Mesothelial cell of epicardium (in vitro differentiated cells): ENCODE measurements at places on chromosomes 1 and 21. TPM values are rescaled to one million over a fixed set of nuclear protein-coding genes. Genes with fewer than 3 reads are reported as not detected.

The ZNF593OS gene
- total RNA-seq, result not detected in 3 replicates

DNA sequence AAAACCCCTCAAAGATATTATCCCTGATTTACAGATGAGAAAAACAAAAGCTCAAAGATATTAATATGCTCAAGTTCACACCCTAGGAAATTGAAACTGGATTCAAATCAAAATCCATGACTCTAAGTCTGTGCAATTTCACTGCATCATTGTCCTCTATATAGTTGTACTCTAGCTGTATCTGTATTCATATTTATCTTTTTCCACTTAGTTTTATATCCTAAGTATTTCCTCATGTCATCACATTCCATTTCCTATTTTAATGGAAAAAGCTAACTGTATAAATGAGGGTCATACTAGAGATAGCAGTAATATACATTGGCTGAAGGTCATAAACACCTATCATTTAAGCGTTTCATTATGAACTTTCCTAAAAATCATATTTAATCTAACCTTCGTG, 42.2 kb upstream of the RALGPS2 start:
- no peak overlapping the region for H3K4me3 ChIP-seq
- H3K27me3 ChIP-seq, result no peaks in the 10 kb centered on the region
- H3K36me3 ChIP-seq, result no peaks in the 10 kb centered on the region
- peaks cover 4% of the 10 kb centered on the region for H3K4me1 ChIP-seq
- H3K27ac ChIP-seq, result no peak overlapping the region

The NID1 gene
- total RNA-seq, result 42.4 to 45.5 TPM (median 45.0 TPM) in 3 replicates

The INPP5B gene
- total RNA-seq, result 20.7 to 21.5 TPM (median 20.9 TPM) in 3 replicates

The MRPL39 gene
- 21.4 to 26.4 TPM (median 23.8 TPM) in 3 replicates for total RNA-seq

- H3K27me3 ChIP-seq, result peaks cover 66% of the 10 kb centered on the region
- DNase-seq, result no peak
- no peak overlapping the region for H3K27ac ChIP-seq
- no peak overlapping the region for H3K4me3 ChIP-seq
- H3K36me3 ChIP-seq, result no peaks in the 10 kb centered on the region
- no peaks in the 10 kb centered on the region for H3K4me1 ChIP-seq
Observed at GRCh38 chr1:7207875-7208646, 422.8 kb downstream of the CAMTA1 start.

The ALPL gene
- 0.59 to 1.2 TPM (median 0.89 TPM) in 3 replicates for total RNA-seq

GRCh38 chr1:7101187-7101586, 315.9 kb downstream of the CAMTA1 start:
- H3K36me3 ChIP-seq, result no peaks in the 10 kb centered on the region
- DNase-seq, result no peak
- no peak overlapping the region for H3K27ac ChIP-seq
- H3K4me3 ChIP-seq, result no peak overlapping the region

- no peaks in the 10 kb centered on the region for H3K27me3 ChIP-seq
- peaks cover 22% of the 10 kb centered on the region for H3K4me1 ChIP-seq
- H3K36me3 ChIP-seq, result peaks cover 38% of the 10 kb centered on the region
- peak overlapping the region; percentile 76 for H3K27ac ChIP-seq
Observed at GRCh38 chr1:88730995-88731394, 46.9 kb downstream of the PKN2 start.

GRCh38 chr1:169568497-169568896, 17.8 kb downstream of the F5 start:
- H3K4me1 ChIP-seq, result peaks cover 49% of the 10 kb centered on the region
- H3K4me3 ChIP-seq, result no peak overlapping the region
- peaks cover 13% of the 10 kb centered on the region for H3K36me3 ChIP-seq
- no peak overlapping the region for H3K27ac ChIP-seq

The AP4B1 gene
- 26.8 to 31.6 TPM (median 31.6 TPM) in 3 replicates for total RNA-seq

DNA sequence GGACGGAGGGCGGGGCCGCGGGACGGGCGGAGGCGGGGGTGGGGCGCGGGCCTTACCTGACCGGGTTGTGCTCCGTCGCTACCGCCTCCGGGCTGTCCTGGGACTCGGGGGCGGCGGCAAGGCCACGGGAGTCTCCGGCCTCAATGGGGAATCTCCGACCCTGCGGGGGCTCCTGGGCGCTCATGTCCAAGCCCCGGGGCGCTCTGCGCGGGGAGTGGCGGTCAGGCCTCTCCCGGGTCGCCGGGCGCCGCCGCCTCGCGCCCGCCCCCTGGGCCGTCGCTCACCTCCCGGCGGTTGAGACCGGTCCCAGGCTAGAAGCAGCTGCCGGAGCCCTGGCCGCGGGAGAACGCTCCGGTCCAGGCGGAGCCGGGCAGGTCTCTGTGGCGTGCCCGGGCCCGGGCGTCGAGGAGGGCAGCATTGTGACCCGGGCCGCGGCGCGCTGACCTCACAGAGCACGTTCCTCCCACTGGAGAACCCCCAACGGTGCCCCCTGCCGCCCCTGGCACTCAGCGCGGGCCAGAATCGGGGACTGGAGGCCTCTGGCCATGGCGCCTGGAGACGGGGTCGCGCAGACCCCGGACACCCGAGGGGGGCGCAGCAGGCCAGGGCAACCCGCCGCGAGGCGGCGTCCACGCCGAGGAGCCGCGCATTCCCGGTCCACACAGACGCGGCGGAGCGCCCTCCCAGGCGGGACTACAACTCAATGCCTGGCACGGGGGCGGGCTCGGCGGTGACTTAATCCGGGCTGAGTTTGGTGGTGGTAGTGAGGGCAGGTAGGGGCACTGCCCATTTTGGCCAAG, 411 bp downstream of the FAM229A start:
- no peaks in the 10 kb centered on the region for H3K27me3 ChIP-seq
- no peak overlapping the region for H3K27ac ChIP-seq
- H3K4me1 ChIP-seq, result peaks cover 14% of the 10 kb centered on the region
- peak; percentile 65 for DNase-seq
- H3K36me3 ChIP-seq, result peaks cover 4% of the 10 kb centered on the region

GRCh38 chr1:12035312-12035711, 16.0 kb downstream of the MIIP start:
- DNase-seq, result no peak
- no peaks in the 10 kb centered on the region for H3K27me3 ChIP-seq
- peaks cover 2% of the 10 kb centered on the region for H3K36me3 ChIP-seq
- peaks cover 15% of the 10 kb centered on the region for H3K4me1 ChIP-seq

- H3K27me3 ChIP-seq, result no peaks in the 10 kb centered on the region
- H3K4me3 ChIP-seq, result no peak overlapping the region
- peaks cover 4% of the 10 kb centered on the region for H3K4me1 ChIP-seq
- no peaks in the 10 kb centered on the region for H3K36me3 ChIP-seq
- DNase-seq, result no peak
Observed at GRCh38 chr1:232182236-232182635, 447.7 kb downstream of the SIPA1L2 start.

DNA sequence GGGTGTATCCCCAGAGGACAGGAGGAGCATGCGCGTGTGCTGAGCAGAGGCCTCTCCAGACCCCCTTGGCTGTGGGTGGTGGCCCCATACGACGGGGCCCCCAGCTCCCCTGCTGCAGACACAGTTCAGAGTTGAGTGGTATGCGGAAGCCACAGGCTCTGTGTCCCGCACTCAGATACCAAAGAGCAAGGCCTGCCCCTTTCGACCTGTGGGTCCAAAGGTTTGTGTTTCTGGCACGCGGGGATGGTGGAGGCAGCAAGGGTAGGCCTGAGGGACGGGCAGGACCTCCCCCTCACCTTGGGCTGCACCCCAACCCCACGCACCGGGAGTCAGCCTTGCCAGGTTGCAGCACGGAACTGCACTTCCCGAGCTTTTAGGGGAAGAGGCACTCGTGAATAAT, at the start of gene KCNAB2:
Gene KCNAB2, plus strand, starts transcription at position 328 of the 400 bp plus-strand sequence. CDS start 5,649 bp downstream, outside the sequence.
- no peak within 1 kb of the TSS for H3K4me3 ChIP-seq
- H3K4me1 ChIP-seq, result no peaks in the 10 kb centered on the region
- no peaks in the 10 kb centered on the region for H3K36me3 ChIP-seq
- no peak for DNase-seq
- H3K27ac ChIP-seq, result no peak within 1 kb of the TSS

The SYT11 gene
- 0.20 to 0.51 TPM (median 0.45 TPM) in 3 replicates for total RNA-seq

DNA sequence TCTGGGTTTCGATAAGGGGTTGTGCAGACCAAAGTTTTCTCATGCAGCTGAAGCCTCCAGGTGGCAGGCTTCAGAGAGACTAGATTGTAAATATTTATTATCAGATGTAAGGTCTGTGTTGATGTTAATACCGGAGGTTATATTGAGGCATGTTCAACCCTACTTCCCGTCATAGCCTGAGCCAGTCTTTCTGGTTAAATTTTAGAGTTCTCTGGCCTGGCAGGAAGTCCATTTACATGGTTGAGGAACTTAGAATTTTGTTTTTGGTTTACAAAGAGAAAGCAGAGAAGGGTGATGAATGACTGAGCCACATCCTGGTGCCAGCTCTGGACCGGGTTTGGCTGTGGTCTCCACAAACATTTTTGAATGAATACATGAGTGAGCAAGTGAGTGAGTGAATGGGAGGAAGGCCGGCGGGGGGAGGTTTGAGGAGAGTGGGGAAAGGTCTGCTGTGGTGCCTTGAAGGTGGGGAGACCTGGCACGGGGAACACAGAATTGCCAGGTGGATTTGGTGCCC, 218.5 kb downstream of the DISC1 start:
- peaks cover 13% of the 10 kb centered on the region for H3K4me1 ChIP-seq
- no peak overlapping the region for H3K27ac ChIP-seq
- H3K27me3 ChIP-seq, result peaks cover 3% of the 10 kb centered on the region
- H3K4me3 ChIP-seq, result no peak overlapping the region

DNA sequence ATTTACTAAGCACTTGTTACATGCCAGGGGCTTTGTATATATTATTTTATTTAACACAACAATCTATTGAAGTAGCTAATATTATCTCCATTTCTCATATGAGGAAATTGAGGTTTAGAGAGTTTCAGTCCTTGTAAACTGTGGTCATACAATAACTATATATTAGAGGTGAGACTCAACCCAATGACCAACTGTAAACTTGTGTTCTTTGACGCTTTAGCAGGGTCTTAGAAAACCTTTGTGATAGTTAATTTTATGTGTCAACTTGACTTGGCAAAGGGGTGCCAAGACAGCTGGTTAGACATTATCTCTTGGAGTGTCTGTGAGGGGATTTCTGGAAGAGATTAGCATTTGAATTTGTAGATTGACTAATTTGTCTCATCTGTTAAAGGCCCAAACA, 252.4 kb upstream of the B3GALT2 start:
- H3K4me3 ChIP-seq, result no peak overlapping the region
- no peak overlapping the region for H3K27ac ChIP-seq
- H3K27me3 ChIP-seq, result no peaks in the 10 kb centered on the region
- peaks cover 4% of the 10 kb centered on the region for H3K36me3 ChIP-seq
- DNase-seq, result no peak
- H3K4me1 ChIP-seq, result no peaks in the 10 kb centered on the region

DNA sequence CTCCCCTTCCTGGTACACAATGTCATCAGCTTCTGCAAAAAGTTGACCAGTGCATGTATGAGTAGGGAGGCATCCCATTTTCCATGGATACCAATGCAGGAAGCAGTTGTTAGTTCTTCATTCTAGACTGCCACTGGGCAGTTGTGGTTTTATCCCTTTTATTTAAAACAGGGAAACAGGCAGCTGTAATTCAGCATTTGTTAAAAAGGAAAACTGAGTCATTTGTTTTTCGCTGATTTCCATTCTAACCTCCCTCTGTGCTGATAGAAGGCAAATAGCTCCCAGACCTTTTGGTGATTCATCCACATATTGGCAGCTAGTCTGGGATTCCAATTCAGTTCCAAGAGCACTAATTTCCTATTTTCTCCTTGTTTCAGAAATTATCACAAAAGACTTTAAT, 21.1 kb upstream of the ABCA4 start:
- H3K36me3 ChIP-seq, result no peaks in the 10 kb centered on the region
- peaks cover 38% of the 10 kb centered on the region for H3K4me1 ChIP-seq
- DNase-seq, result no peak

The TMEM240 gene
- 16.7 to 18.3 TPM (median 17.3 TPM) in 3 replicates for total RNA-seq

- no peaks in the 10 kb centered on the region for H3K27me3 ChIP-seq
- no peak overlapping the region for H3K27ac ChIP-seq
- H3K4me3 ChIP-seq, result no peak overlapping the region
- no peak for DNase-seq
Observed at GRCh38 chr1:162732566-162733335, 57.8 kb upstream of the HSD17B7 start.

The HIVEP3 gene
- total RNA-seq, result 8.5 to 9.0 TPM (median 8.9 TPM) in 3 replicates

DNA sequence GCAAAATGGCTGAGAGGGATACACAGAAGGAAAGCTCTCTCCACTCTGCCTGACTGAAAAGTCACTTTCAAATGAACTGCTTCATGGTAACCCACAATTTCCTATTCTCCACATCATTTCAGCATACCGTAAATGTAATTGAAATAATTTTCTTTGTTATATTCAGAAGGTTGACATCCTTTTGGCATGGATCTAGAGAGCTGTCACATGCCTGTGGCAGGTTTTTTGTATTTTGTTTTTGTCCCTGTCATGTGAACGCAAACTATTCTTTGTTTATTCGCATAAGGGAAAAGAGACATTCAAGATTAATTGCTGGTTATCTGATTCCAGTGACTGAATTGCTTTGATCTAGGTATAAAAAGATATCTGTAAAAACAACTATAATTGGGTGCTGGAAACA, 1808.1 kb downstream of the NCAM2 start:
- H3K36me3 ChIP-seq, result no peaks in the 10 kb centered on the region
- no peak overlapping the region for H3K27ac ChIP-seq
- no peak for DNase-seq
- H3K27me3 ChIP-seq, result peaks cover 2% of the 10 kb centered on the region
- H3K4me3 ChIP-seq, result no peak overlapping the region

The GPR25 gene
- 0.25 TPM in 1 of 3 replicates, not detected in the others for total RNA-seq

DNA sequence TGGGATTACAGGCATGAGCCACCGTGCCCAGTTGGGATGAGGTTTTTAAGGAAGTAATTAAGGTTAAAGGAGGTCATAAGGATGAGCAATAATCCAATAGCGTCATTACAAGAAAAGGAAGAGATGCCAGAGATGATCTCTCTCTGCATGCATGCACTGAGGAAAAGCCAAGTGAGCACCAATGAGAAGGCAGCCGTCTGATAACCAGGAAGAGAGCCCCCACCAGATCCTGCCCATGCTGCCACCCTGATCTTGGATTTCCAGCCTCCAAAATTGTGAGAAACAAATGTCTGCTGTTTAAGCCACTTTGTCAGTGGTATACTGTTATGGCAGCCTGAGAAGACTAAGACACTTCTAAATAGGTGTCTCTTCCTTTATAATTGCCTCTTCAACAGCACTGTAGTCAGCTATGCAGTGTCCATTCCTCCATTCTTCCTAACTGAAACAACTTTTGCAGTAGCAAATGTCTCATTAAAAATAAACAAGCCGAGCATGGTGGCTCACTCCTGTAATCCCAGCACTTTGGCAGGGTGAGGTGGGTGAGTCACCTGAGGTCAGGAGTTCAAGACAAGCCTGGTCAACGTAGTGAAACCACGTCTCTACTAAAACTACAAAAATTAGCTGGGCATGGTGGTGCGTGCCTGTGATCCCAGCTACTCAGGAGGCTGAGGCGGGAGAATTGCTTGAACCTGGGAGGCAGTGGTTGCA, 216.2 kb upstream of the RUNX1 start:
- DNase-seq, result no peak
- no peak overlapping the region for H3K27ac ChIP-seq
- peaks cover 2% of the 10 kb centered on the region for H3K36me3 ChIP-seq
- no peaks in the 10 kb centered on the region for H3K27me3 ChIP-seq
- H3K4me1 ChIP-seq, result peaks cover 5% of the 10 kb centered on the region
